Liver (tissue), 10 donors: ENCODE measurements at places on chromosomes 2 and 18. TPM values are rescaled to one million over a fixed set of nuclear protein-coding genes. Genes with fewer than 3 reads are reported as not detected.
A peak's percentile ranks its signal among the peaks of the same experiment; 100 is the strongest.

Gene SLC8A1
- 14.3 TPM for total RNA-seq

Gene LONRF2
- total RNA-seq: 3.7 TPM

DNA sequence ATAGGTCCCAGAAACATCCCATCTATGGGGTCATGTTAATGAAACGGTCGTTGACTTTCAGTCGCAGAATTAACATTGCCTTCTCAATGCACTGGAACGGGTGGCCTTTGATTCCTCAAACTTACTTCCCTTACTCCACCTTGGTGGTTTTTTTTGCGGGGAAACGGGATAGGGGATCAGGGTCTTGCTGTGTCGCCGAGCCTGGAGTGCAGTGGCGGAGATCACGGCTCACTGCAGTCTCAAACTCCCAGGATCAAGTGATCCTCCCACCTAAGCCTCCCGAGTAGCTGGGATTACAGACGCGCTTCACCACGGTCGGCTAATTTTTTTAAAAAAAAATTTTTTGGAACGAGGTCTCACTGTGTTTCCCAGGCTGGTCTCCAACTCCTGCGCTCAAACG is 754 bp downstream of the ATG16L1 start:
- no peak for DNase-seq

GRCh38 chr2:392926-393280 is 105.0 kb upstream of the ALKAL2 start:
- no peak for DNase-seq

DNA sequence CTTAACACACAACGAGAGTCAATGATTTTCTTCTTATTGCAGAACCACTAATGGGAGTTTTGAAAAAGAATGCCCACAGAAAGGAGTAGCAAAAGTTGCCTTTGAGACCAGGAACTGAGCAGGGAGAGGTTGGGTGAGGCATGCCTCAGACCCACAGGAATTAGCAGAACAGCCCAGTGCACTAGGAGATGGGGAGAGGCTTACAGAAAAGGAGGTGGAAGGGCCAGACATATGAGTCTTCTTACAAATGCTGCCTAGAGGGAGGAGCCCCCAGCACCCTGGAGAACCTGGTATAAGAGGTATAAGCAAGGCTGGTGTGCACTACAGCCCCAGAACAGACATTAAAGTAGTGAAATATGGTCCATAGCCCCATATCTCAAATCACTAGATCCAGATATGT is 162.0 kb downstream of the DTNA start:
- DNase-seq: no peak

GRCh38 chr2:198004173-198004572 is 199.8 kb downstream of the PLCL1 start:
- no peak for DNase-seq

DNA sequence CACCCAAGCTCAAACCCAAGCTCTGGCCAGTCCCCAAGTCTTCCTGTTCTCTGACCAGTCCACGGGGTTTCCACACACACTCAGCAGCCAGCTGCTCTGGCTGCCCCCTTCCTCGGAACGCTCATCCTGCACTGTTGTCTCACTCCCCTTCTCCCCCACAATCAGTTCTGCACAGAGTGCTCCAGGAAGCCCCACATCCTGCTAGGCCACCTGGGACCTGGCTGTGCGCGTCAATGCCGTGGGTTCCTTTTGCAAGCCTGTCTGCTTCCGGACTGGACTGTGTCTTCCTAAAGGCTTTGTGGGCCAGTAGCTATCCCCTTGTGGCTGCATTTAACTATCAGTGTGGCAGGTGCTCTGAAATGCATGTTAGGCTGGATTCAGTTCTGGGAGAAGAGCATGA is 605.0 kb upstream of the RAB6C start:
- no peak for DNase-seq

Gene NGEF
- total RNA-seq: 10.6 TPM

- no peak for DNase-seq
Measured at GRCh38 chr18:8522756-8523155, 86.5 kb upstream of the RAB12 start.

GRCh38 chr2:128217671-128218070 is 101.0 kb downstream of the HS6ST1 start:
- DNase-seq: no peak

DNA sequence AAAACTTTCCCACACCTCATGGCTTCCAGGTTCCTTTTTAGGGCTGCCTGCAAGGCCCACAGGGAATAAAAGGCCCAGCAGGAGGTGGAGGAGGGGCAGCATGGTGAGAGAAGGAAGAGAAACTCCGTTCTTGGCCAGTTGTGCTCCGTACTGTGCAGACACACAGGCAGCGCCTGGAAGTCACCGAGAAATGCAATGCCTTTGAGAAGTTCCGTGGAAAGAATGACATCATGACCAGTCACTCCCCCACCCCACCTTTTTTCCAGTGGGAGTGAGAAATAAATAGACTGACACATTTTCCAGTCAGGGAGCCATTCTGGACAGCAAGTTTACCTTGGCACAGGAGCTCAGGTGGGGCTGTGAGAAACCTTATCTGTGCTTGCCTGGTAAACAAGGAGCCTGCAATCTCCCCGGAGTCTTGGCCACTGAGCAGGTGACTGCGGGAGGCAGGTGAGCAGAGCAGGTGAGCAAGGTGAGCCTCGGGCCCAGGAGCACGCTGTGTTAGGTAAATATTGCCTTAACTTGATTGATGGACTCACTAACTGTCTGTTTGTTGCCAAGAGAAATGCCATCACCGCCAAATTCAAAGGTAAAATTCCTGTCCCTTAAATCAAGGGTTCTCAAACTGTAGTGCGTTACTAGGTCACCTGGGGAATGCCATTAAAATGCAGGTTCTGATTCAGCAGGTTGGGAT is 13.5 kb upstream of the LBH start:
- no peak for DNase-seq

GRCh38 chr18:26547646-26548414 is 523 bp downstream of the KCTD1 start:
- DNase-seq: peak; percentile 53

DNA sequence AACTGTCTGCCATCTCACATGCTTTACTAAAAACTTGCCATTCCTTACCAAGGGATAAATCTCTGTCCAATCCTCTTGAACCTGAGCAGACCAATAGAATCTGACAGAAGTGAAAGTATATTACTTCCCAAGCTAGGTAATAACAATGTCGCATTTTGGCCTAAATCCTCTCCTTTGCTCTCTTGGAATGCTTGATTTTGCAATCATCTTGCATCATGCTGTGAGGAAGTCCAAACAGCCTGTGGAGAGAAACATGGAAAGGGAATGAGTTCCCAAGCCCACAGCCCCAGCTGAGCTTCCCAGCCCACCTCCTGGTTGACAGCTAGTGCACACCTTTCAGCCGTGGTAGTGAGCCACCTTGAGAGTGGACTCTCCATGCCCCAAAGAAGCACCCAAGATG is 540.6 kb downstream of the STK39 start:
- no peak for DNase-seq

GRCh38 chr2:172311921-172312345 is 115.5 kb upstream of the ITGA6 start:
- no peak for DNase-seq

Gene DTNA
- 1.6 TPM for total RNA-seq

GRCh38 chr18:2964361-2965010 is 48.5 kb downstream of the LPIN2 start:
- no peak for DNase-seq

DNA sequence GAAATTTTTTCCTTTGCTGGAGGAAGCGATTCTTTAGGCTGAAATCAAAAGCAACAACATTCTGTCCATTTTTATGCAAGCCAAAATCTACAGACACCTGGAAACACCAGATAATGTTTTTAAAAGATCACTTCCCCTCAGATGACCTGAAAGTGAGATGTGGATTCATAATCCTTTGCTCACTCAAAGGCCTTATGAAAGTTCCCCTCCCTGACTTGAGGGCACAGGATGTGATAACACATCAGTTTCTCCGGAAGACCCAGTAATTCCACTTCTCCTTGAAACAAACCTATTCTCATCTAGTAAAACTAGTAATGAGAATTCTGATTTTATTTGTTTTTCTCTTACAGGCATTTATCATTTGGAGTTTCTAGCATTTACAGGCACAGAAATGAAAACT is 218.3 kb upstream of the RND3 start:
- no peak for DNase-seq

Gene CGREF1
- total RNA-seq: 10.3 TPM

DNA sequence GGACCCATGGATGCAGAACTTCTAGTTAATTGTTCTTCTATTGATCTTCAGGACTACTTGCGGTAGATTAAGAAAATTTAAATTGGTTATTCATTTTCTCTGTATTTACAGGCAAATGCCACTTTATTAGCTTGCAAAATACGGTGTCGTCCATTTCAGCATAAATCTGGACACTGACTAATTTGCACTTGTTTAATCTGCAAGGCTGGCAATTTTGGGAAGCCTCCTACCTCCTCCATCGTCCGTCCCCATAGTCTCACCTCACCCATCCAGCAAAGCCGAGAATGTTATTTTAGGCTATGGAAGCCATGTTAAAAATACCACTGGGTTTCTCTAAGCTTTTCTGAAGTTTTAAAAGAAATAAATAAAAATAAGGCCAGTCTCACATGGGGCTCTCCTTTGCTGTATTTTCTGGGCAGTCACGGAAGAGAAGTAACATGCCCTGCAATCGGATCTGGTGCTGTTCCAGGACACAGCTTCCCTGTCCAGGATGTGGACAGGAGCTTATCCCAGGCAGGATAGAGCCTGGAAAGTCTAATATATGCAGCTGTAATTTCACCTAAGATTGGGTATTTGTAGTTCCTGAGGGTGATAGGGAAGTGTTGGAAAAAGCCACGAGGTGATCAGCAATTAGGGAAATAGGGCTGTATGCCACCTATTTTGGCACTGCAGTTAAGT is 17.4 kb downstream of the TMEM178A start:
- DNase-seq: no peak

DNA sequence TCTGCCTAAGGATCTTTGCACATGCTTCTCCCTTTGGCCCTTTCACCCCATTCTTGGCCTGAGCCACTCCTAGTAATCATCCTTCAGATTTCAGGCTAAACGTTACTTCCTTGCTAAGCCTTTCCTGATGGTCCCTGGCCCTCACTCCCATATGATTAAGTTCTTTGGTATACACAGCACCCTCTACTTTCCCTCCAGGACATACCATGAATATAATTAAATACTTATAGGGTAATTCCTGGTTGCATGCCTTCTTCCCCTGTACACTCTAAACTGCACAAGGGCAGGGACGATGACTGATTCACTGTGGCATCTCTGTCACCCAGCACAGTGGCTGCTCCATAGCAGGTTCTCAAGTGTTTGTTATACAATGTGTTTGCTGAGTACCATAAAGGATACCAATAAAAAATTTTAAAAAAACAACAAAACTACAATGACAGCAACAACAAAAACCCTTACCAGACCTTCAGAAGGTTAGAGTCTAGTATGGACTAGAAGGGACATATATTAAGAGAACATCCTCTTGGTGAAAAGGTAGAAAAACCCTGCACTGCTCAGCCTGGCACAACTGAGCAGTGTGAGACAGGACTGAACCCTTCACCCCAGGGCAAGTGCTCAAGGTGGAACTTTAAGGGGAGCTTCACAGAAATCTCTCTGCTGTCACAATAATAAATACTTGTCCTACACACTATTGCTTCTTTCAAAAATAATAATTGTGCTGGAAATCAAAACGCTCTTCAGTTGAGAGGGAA is 76.2 kb downstream of the AAK1 start:
- no peak for DNase-seq
